ENCODE measurements at places on chromosomes 2 and 18. TPM values are rescaled to one million over a fixed set of nuclear protein-coding genes. Genes with fewer than 3 reads are reported as not detected.

Gene GRP
- not detected for polyA plus RNA-seq

Gene CDKL4
- polyA plus RNA-seq = 0.06 TPM

Gene ADAM23
- 0.07 TPM for polyA plus RNA-seq

Gene PARD3B
- polyA plus RNA-seq = 13.6 TPM

Gene EN1
- polyA plus RNA-seq = 0.34 TPM

Gene ASB3
- polyA plus RNA-seq = 3.4 TPM

Gene CFC1
- polyA plus RNA-seq = 0.80 TPM

Gene BOLL
- polyA plus RNA-seq = not detected

Gene ERFE
- 0.41 TPM for polyA plus RNA-seq

Gene AQP12B
- polyA plus RNA-seq = 0.03 TPM

Gene EML6
- 0.74 TPM for polyA plus RNA-seq

Gene FOXD4L1
- polyA plus RNA-seq = 0.11 TPM

Gene FIGN
- polyA plus RNA-seq = 1.7 TPM

Gene ELOA2
- not detected for polyA plus RNA-seq

Gene DDX1
- polyA plus RNA-seq = 70.2 TPM

Gene DNAH7
- polyA plus RNA-seq = 0.09 TPM

Gene STARD6
- polyA plus RNA-seq = not detected

All from adipose tissue (tissue), 3 donors.